ENCODE measurements at places on chromosomes 6 and 20. TPM values are rescaled to one million over a fixed set of nuclear protein-coding genes. Genes with fewer than 3 reads are reported as not detected.
A peak's percentile ranks its signal among the peaks of the same experiment; 100 is the strongest.

GRCh38 chr20:22586645-22587310 is 2.4 kb upstream of the FOXA2 start:
- DNase-seq = no peak

GRCh38 chr20:25389401-25389857 is 1.2 kb downstream of the ABHD12 start:
- DNase-seq = no peak

DNA sequence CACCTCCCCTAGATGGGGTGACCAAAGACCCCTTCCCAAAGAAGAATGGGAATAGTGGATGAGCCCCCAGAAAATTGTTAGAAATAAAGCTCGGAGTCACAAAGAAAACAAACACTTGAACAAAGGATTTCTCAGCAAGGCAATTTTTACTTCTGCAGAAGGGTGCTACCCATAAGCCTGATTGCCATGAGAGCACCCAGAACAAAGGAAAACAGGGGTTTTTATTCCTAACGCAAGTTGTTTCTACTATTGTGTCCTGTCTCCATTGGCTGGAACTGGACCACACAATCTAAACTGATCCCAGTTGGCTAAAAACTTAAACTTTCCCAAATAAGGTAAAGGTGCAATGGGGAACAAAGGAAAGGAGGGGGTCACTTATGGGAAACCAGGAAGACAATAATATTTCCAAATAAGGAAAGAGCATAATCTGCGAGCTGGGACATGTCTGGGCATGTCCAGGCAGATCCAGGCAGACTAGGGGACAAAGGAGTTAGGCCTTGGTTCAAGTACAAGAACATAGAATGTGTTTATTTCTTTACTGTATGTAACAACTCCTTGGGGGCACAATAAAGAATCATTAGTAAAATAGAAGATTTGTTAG is 20.0 kb downstream of the HLA-B start:
- no peak for DNase-seq

SENP6 gene
- total RNA-seq = 115 TPM

ARFGEF3 gene
- 1.1 TPM for total RNA-seq

DNA sequence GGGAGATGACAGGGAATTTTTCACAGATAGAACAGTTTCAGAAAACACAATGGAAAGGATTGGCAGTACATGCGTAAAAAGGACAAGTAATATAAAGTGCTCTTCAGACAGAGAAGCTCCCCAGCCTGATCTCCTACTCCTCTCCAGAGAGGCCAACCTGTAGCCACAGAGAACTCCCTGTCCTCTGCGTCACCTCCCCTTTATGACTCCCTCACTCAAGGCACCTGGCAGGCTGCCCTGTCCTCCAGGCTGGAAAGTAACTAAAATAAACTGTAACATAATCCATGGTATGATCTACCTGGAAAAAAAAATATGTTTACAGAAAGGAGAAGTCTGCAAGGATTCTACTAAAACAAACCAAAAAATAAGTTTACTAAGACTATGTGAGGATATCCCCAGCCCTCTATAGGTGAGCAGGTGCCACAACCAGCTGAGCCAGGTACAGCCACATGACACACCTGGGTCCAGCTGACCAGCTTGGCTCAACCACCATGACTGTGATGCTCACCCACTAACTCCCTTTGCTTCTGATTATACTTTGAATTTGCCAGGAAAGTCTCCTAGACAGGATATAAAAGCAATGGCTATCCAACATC is 29.2 kb downstream of the MBOAT1 start:
- DNase-seq = no peak

TMC2 gene
- not detected for total RNA-seq

GRCh38 chr20:50329981-50330503 is 139.4 kb downstream of the CEBPB start:
- DNase-seq = no peak

DNA sequence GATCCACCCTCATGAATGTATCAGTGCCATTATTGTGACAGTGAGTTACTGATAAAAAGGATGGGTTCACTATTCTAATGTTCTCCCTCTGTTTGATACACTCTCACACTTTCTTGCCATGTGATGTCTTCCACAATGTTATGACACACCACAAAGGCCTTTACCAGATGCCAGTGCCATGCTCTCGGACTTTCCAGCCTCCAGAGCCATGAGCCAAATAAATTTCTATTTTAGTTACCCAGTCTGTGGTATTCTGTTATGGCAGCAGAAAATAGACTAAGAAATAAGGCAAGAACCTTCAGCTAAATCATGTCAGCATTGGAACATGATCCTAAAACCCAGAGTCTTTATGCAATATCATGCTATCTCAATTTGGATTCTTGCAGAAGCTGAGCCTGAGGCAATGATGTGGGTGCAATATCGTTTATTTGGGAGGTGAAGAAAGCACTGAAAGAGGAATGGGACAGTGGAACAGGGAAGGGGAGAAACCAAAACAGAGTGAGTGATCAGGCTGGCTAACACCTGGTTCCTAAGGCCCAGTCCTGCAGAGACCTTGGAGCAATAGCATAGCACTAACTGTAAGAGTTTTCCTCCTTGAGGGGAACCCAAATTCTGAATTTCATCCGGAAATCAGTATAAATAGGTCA is 130.4 kb upstream of the LRFN2 start:
- no peak for DNase-seq

- no peak for DNase-seq
These were observed 27.2 kb upstream of the GPR63 start for GRCh38 chr6:96864216-96865054.

SLC22A16 gene
- 3.8 TPM for total RNA-seq

- DNase-seq = no peak
These were observed 291.4 kb downstream of the CENPW start for GRCh38 chr6:126631363-126631762.

DNA sequence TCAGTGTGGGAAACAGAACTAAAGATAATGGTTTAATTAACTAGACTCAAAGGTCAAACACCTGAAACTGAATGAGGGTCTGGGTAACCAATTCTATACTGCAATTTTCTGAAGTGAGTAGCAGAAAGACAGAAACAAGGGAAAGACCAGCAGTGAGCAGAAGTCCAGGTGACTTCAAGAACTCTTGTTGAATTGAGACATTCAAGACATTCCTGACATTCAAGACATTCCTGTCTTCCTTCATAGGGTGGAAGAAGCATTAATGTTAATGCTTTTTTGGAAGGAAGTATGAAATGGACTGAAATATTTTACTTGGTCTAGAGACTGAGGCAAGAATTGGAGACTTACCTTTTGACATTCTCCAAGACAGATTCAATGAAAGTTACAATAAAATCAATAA is 529.9 kb upstream of the MMS22L start:
- DNase-seq = no peak

RNF144B gene
- total RNA-seq = 24.3 TPM

DNA sequence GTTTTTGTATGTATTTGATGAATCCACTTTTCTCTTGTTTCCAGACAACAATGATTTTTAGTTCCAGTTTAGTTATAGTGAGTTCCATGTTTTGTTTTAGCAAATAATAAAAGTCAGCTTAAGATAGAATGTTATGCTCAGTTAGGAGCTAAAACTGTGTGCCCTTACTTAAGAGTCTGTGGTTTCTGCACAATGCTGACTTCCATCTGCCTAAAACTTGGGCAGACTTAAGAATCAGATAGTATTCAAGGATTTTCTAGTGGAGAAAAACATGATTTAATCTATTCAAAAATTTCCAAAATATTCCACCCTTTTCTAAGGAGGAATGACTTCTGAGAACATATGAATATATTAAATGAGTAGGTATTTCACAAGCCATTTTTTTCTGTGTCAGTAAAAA is 32.8 kb downstream of the LAMA4 start:
- no peak for DNase-seq

GRCh38 chr20:41006936-41007474 is 21.6 kb upstream of the TOP1 start:
- DNase-seq = no peak

TRIM38 gene
- total RNA-seq = 25.1 TPM

GRCh38 chr20:44666066-44666465 is 14.6 kb upstream of the ADA start:
- no peak for DNase-seq

DNA sequence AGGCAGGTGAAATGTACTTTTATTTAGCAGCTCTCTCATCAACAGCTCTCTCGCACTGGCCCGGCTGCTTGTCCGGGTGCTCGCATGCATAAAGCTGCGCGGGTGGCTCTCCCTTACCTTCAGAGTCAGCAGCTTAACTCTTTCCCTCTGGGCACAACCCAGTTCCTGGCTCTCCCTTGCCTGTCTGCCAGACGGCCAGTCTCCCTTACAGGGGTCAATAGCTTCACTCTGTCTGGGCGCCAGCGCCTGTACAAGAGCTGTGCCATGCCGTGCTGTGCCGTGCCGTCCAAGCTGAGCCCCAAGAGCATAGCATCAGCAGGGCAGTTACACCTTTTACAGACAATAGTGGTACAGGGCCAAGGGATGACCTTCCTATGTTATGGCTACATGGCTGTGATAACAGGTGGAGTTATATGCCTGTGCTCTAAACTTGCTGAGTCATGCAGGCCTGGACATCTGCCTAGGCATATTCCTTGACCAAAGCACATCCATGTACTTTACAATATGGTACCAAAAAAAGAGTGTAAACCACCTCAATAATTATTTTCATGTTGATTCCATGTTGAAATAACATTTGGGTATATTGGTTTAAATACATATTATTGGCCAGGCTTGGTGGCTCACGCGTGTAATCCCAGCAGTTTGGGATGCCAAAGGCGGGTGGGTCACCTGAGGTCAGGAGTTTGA is 47.9 kb downstream of the BLTP3A start:
- no peak for DNase-seq

FAM162B gene
- not detected for total RNA-seq

GRCh38 chr6:148144917-148145521 is 197.6 kb upstream of the SASH1 start:
- DNase-seq = peak; percentile 47

BEND6 gene
- total RNA-seq = 0.27 TPM

CST3 gene
- total RNA-seq = 2,392 TPM

- no peak for DNase-seq
These were observed 80.8 kb upstream of the TIAM2 start for GRCh38 chr6:154914288-154914687.

RBBP8NL gene
- not detected for total RNA-seq

Measured in thoracic aorta (tissue), 2 donors.